ENCODE measurements at places on chromosomes 5 and 9.
A peak's percentile ranks its signal among the peaks of the same experiment; 100 is the strongest.

- DNase-seq: peak; percentile 54
Measured at GRCh38 chr9:121735065-121735792, 83.8 kb downstream of the DAB2IP start.

GRCh38 chr9:31078175-31078574, 1306.3 kb upstream of the ACO1 start:
- DNase-seq: no peak

- peak; percentile 44 for DNase-seq
Measured at GRCh38 chr5:96626956-96627355, 35.2 kb upstream of the CAST start.

DNA sequence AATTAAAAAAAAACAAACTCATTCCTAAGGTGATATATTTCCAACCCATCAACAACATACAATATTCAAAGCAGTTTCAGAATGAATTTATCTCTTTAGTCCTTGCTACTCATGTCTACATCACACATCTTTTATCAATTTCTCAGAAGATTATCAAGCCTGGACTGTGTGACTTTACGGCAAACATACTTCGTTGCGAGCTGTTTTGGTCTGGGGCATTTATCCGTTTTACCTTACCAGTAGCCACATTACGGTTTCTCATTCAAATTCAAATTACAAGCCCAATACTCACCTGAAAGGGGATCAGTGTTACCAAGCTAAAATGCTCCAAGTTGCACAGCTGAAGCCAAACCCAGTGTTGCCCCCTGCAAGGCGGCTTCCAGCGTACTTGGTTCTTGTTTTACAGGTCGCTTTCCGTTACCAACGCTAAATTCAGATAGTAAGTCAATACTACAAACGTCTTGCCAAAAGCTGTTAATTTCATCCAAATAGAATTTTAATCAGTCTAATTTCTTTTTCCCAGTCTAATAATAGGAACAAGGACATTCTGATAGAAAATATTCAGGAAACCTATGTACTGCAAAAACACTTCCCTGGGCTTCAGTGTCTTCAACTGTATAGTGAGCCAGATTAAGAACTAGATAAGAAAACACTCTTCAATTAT, 1.8 kb downstream of the HNRNPH1 start:
- DNase-seq: no peak

GRCh38 chr9:82600536-82601292, 462.2 kb downstream of the RASEF start:
- no peak for DNase-seq

DNA sequence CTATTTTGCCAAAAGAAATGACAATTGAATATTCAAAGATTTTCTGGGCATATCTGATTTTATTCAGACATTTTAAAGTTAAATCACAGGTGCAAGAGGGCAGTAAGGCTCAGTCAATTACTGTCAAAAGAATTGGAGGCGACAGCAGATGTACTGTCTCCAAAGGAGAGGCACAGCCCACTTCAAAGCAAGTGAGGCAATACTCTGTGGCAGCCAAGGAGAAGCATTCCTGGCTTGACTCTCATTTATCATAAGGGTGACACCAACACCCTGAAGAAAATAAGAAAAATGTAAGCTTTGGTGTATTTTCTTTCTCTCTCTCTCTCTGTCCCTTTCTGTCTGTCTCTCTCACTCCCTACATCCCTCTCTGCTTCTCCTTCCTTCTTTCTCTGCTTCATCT, 93.3 kb downstream of the SVEP1 start:
- no peak for DNase-seq

DNA sequence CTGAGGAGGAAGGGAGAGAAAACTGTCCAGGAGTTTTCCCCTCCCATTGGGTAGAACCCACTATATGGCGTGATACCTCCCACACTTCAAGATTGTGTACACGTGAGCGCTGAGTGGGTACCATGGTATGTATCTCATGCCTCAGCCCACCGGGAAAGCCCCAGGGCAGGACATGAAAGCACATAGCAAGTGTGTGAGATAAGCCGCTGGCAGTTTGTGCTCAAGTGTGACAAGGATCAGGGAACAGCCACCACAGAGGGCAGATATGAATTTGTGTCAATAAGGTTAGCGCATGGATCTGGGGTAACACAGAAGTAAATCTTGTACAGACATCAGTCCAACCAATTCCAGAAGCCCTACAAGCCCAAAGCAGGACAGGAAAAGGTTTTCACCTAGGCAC, 42.6 kb upstream of the NAA35 start:
- no peak for DNase-seq

GRCh38 chr9:14096258-14096922, 217.6 kb downstream of the NFIB start:
- DNase-seq: peak; percentile 63

- no peak for DNase-seq
Measured at GRCh38 chr5:133109655-133110483, 58.1 kb downstream of the HSPA4 start.

DNA sequence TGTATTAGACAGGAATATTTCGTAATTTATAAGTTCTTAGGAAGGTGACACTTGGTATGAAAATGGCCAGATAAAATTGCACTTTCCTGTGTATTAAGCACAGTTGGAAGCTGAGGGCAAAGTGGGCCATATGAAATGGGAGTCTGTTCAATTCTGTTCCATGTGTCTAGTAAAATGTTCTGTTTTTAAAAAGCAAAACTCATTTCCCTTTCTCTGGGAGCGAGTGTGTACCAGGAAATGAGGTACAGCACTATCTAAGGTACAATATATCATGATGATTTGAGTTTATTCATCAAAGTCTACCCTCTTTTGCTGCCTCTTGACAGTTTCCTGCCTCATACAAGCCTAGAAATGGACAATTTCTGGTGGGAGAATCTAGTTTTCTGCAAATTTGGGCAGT, 51.2 kb upstream of the KCNN2 start:
- DNase-seq: no peak

DNA sequence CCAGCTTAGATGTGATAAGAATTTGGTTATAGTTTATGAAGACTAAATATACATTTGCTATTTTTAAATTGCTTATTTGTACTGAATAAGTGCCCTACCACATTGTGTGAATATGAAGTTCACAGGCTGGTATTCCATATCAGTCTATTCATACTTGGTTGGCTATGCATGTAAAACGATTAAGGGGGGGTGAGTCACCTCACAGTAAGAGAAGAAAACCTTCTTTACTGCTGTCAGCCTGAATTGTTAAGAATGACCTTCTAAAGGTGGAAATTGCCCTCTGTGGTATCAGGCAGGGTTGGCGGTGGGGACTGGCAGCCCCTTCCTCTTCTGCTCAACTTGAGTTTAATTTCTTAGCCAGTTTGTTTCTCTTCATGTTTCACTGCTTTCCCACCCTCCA, 127.0 kb upstream of the RPS23 start:
- peak; percentile 90 for DNase-seq

DNA sequence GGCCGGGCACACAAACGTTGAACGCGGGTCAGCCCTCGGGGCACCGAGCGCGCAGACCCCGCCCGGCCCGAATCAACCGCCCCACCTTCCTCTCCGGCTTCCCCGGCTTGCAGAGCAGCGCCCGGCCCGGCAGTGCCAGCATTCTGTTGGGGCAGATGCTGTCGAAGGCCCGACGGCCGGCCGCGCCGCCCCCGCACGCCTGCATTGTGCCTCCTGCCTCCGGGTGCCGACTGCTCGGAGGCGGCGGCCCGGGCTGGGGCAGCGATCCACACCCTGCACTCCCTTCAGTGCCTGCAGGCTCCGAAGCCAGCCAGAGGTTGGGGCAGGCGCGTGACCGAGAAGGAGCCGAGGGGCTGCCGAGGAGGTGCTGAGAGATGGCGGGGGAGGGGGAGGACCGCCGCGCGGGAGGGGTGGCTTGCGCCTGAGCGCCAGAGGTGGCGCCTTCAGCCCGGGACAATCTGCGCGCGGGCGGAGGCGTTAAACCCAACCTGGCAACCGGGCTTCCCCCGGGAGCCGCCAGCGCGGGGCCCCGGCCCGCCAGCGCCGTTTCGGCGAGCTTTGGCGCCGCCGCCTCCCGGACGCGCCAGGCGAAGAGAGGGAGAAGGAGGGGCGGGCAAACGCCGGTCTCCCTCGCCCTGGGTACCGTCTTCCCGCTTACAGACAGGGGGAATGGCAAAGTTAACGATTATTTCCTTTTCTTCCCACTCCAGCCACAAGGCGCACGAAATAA, at the start of gene MCIDAS:
TSS of gene MCIDAS (minus strand) at position 382 of the 730 bp plus-strand sequence. CDS start at position 205, 177 bp downstream.
- peak; percentile 76 for DNase-seq

DNA sequence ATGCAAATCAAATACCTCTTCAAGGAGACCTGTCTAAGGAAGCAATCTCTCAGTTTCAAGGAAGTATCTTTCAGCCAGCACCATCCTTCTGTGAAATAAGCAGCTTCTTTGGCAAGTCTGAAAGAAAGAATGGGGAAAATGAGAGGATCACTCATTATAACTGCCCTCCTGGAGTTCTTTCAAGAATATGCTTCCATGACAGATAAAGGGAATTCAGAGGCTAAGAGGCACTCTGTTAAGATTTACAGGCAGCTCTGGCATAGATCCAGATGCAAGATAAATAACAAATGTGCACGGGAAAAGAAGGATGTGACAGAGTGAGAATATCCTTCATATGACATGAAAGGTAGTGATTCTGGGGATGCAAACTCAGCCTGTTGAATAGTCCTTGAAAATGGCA, 348.2 kb upstream of the CCNG1 start:
- no peak for DNase-seq

DNA sequence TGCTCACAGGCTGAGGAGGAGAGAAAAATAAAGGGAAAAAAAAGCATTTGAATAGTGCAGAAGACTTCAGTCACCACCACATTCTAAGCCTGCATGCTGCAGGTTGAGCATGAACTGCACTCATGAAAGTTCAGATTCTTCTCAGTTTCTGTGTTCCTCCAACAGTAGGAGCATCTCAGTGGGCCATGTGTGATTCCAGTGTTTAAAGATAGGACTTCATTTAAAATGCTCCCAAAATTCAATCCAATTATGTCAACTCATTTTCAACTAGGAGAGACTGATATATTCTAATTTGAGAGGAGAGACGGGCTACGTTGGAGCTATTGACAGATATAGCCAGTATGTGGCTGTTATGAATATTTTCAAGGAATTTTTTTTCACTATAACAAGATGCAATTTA, 186.8 kb downstream of the HCN1 start:
- no peak for DNase-seq

- DNase-seq: no peak
Measured at GRCh38 chr9:126952205-126952977, 37.8 kb downstream of the RALGPS1 start.

- no peak for DNase-seq
Measured at GRCh38 chr9:137592767-137593166, 2.5 kb upstream of the ZMYND19 start.

GRCh38 chr5:135425641-135426040, 21.5 kb downstream of the DCANP1 start:
- DNase-seq: no peak

- peak; percentile 19 for DNase-seq
Measured at GRCh38 chr9:98795295-98795955, 930 bp downstream of the ANKS6 start.

DNA sequence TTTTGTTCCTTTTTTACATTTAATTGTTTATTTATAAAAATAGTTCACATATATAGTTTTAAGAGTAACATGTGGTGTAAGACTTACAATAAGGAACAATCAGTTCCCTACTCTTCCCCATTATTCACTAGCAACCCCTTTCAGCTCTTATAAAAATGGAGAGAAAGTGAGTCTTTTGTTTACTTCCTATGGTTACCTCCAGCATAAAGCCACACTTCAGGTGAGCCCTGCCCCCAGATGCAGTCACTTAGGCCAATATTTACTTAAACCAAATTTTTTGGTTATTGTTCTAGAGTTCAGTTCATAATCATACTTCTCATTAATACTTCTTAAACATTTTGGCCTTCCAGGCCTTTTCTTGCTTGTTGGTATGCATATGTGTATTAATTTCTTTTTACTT, 33.7 kb downstream of the UBE2R2 start:
- no peak for DNase-seq

DNA sequence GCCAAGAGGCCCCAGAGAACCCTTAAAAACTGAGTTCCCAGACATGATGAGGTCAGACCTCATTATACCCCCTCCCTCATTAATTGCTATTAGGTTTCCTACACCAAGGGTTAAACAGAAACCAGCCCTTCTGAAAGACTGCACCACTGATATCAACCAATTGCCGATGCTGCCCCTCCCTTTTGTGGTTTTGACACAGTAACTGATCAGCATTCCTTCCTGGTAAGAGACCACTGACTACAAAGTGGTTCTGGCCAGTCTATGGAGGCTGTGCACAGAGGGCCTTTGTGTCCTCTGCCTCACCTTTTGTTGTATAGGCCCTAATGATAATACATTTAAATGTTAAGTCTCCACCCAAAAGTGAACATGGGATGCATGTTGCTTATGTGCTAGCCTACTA, 201.5 kb downstream of the FRMD3 start:
- DNase-seq: no peak

GRCh38 chr9:89020754-89021153, 29.5 kb downstream of the S1PR3 start:
- DNase-seq: no peak

DNA sequence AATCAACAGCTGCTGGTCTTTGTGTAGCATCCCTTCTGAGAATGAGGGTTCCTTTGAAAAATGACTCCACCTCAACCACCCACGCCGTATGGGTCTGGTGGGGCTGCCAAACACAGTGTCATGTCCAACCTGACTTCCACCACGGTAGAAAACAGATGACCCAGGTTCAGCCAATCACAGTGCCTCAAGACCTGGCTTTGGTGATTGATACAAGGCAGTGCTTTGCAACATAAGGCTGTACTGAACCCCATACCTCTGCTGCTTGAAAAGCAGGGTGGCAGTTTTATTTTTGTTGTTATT, 11.5 kb upstream of the TGFBR1 start:
- no peak for DNase-seq

GRCh38 chr5:5658226-5658625, 235.7 kb downstream of the ICE1 start:
- peak; percentile 27 for DNase-seq

DNA sequence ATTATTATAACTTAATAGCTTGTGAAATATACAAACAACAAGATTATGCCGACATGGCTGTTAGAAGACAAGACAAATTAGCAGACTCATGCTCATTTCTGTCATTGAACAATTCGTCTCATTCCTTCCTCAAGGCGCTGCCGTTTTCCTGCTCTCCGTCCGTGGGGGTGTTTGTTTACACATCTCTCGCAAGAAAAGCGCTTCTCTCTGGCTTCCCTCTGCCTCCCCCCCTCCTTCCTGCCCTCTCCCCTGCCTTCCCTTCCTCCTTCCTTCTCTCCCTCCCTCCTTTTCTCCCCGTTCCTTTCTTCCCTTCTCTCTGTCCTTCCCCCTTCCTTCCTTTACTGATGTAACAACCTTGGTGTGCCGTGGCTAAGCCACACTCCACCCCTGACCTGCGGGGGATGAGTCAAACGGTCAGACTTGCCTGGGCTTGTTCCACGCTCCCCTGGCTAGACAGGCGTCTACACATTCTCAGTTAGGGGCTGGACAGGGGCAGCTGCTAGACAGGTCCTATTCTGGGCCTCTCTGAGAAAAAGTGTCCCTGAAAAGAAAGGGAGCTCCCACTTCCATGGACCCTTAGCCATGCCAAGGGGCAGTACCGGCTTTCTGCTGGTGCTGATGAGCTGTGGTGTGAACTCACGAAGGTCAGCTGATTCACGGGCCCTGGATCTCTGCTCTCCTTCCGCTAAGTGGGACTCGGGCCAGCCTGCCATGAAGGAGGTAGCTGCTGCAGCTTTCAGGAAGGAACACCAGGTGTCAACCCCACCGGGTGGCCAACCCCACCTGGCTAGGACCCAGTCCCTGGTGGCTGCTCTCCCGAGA, 32.0 kb upstream of the SPTLC1 start:
- DNase-seq: peak; percentile 89
